ENCODE measurements at places on chromosomes 7 and 10. TPM values are rescaled to one million over a fixed set of nuclear protein-coding genes. Genes with fewer than 3 reads are reported as not detected.

- H3K27me3 ChIP-seq, result peaks cover 57% of the 10 kb centered on the region
- H3K4me3 ChIP-seq, result no peak overlapping the region
- no peak overlapping the region for H3K27ac ChIP-seq
- no peak for DNase-seq
- no peaks in the 10 kb centered on the region for H3K36me3 ChIP-seq
Observed at GRCh38 chr10:132970641-132971438, 28.5 kb upstream of the CFAP46 start.

The AKR1D1 gene
- not detected for total RNA-seq

DNA sequence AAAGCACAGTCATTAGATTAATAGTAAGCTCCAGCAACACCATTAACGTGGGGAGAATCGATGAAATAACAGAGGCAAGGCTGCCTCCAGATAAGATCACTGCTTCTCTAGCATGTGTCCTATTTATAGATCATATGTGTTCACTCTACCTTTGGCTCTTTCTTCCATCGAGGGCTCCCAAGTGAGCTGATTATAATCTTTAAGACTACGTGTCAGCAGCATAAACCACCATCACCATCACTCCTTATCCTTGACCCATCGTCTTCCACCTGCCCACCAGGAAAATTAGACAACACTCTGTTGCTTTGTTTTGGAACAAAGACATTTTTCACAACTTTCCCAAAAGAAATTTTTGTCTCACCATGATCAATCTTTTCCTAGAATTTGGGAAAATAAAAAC, 71.2 kb upstream of the CARD11 start:
- H3K36me3 ChIP-seq, result no peaks in the 10 kb centered on the region
- no peaks in the 10 kb centered on the region for H3K4me1 ChIP-seq
- no peak overlapping the region for H3K4me3 ChIP-seq
- DNase-seq, result no peak
- no peak overlapping the region for H3K27ac ChIP-seq
- peaks cover 12% of the 10 kb centered on the region for H3K27me3 ChIP-seq

- H3K36me3 ChIP-seq, result no peaks in the 10 kb centered on the region
- no peak overlapping the region for H3K4me3 ChIP-seq
- H3K4me1 ChIP-seq, result no peaks in the 10 kb centered on the region
Observed at GRCh38 chr10:112395809-112396530, 22.1 kb downstream of the ACSL5 start.

The NKX6-2 gene
- not detected for total RNA-seq

The PCGF5 gene
- 17.7 TPM for total RNA-seq

DNA sequence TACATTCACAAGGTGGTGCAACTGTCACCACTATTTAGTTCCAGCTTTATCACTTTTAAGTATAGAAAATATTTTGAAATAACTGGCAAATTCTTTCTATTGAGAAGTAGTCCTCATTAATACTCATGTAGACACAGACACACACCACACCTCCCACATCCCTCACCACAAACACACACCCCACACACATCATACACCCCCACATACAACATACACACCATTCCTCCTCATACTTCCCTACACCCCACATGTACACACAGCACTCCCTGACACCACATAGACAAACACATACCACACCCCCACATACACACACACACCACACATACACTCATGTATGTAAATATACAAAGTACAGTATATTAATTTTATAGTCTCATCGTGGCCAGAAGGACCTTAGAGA, 178.8 kb downstream of the LRMDA start:
- H3K4me3 ChIP-seq, result no peak overlapping the region
- no peaks in the 10 kb centered on the region for H3K36me3 ChIP-seq
- no peak overlapping the region for H3K27ac ChIP-seq
- no peaks in the 10 kb centered on the region for H3K4me1 ChIP-seq
- H3K27me3 ChIP-seq, result peaks cover 46% of the 10 kb centered on the region

DNA sequence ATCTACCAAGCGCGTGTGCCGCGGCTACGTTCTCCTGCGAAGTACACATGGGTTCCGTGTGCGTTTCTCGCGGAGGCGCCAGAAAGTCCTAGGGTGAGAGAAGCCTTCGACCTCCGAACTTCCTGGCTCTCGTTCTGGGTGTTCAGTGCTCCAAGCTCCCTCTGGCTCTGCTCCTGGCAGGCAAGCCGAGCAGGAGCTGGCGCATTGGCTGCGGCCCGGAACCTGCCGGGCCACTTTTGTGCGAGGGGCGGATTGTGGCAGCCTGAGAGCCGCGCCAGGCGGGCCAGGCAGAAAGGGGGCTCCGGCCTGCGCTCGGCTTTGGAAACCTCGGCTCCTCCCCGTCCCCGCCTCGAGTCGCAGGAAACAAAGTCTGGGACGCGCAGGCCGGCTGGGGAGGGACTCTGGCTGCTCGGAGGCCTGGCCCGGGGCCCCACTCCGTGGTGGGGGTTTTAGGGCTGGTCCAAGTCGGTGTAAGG, 9.6 kb downstream of the EMX2 start:
- no peak overlapping the region for H3K4me3 ChIP-seq
- H3K4me1 ChIP-seq, result no peaks in the 10 kb centered on the region
- no peak overlapping the region for H3K27ac ChIP-seq
- H3K36me3 ChIP-seq, result no peaks in the 10 kb centered on the region
- H3K27me3 ChIP-seq, result peaks cover 98% of the 10 kb centered on the region

DNA sequence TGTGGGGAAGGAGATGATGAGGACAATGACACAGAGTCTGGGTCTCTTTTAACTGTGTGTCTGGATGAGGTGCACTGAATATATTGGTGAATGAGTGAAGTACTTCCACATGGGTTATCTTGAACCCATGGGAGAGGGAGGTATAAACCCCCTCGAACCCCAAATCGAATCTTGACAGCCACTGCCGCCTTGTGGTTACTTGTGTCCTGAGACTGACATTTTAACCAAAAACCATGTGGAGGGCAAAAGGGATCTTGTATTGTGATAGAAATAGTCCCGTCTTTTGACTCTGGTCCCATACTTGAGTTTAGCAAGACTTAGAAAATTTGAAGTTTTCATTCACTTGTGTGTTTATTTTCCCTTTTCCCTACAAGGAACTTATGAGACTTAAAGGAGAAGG, 283.3 kb downstream of the PHTF2 start:
- H3K4me3 ChIP-seq, result no peak overlapping the region
- no peaks in the 10 kb centered on the region for H3K36me3 ChIP-seq
- peak; percentile 13 for DNase-seq
- peaks cover 5% of the 10 kb centered on the region for H3K27me3 ChIP-seq
- no peak overlapping the region for H3K27ac ChIP-seq
- H3K4me1 ChIP-seq, result no peaks in the 10 kb centered on the region

GRCh38 chr10:125016123-125016522, 74.2 kb downstream of the ZRANB1 start:
- H3K36me3 ChIP-seq, result no peaks in the 10 kb centered on the region
- H3K4me3 ChIP-seq, result no peak overlapping the region
- H3K4me1 ChIP-seq, result peaks cover 26% of the 10 kb centered on the region
- H3K27me3 ChIP-seq, result no peaks in the 10 kb centered on the region
- no peak for DNase-seq

The TRIM74 gene
- 0.31 TPM for total RNA-seq

GRCh38 chr7:15854841-15855524, 168.5 kb upstream of the MEOX2 start:
- H3K4me1 ChIP-seq, result peaks cover 35% of the 10 kb centered on the region
- no peaks in the 10 kb centered on the region for H3K36me3 ChIP-seq
- no peak overlapping the region for H3K4me3 ChIP-seq
- no peak for DNase-seq

GRCh38 chr10:6580279-6581029, 378 bp upstream of the PRKCQ start:
- H3K27ac ChIP-seq, result no peak overlapping the region
- H3K36me3 ChIP-seq, result no peaks in the 10 kb centered on the region
- peak overlapping the region; percentile 47 for H3K4me3 ChIP-seq
- peaks cover 97% of the 10 kb centered on the region for H3K27me3 ChIP-seq

The CPA4 gene
- not detected for total RNA-seq

DNA sequence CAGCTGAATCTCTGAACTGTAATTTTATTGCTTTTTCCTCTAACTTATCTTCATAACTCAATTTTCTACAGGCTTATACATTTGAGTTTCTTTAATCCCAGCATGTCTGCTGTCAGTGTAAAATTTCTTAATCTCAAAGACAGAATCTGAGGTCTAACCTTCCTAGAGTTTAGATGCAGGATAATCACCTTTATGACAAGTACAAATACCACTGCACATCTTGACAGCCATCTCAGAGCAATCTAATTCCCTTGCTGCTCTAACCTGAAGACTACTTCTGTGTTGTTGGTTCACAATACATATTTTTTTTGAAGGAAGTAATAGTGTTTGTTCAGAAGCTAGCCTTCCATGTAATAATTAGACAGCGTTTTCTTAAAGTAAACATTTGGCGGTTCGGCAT, 424.2 kb upstream of the ZWINT start:
- no peaks in the 10 kb centered on the region for H3K36me3 ChIP-seq
- no peak overlapping the region for H3K4me3 ChIP-seq
- no peak for DNase-seq

The CALHM3 gene
- total RNA-seq, result not detected

The FAM107B gene
- 66.1 TPM for total RNA-seq

GRCh38 chr10:5608608-5609220, 57.7 kb downstream of the ASB13 start:
- H3K4me3 ChIP-seq, result no peak overlapping the region
- no peaks in the 10 kb centered on the region for H3K36me3 ChIP-seq
- DNase-seq, result no peak
- H3K4me1 ChIP-seq, result no peaks in the 10 kb centered on the region
- H3K27me3 ChIP-seq, result no peaks in the 10 kb centered on the region

DNA sequence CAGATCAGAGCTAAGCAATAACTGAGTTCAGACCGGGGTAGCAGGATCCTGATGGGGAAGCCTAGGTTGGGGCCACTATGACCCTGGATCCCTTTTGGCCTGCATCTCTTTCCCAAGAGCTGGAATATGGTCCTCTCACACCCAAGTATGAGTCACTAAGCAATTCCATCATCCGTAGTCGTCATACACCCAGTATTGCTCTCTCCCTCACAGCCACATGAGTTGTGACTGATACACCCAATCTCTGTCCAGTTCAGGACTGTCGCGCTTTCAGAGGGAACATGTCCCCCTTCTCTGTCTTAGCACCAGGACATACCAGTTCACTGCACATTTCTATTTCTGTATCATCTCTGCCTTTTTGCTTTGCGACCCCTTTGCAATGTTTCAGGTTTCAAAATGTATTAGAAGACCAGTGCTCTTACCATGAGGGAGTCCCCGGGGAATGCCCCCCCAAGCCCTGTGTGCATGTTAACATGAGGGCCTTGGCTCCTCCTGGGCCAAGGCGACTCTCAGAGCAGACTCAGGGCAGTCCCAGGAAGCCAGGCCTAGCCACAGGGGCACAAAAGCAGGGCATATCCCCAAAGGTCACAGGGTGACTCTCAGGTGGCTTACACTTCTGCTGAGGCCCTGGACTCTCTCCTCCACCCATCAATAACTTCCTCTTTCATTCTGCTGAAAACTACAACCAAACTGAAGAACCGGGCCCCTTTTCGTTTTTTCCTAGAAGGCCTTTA, 75.3 kb upstream of the SAMD8 start:
- no peak overlapping the region for H3K27ac ChIP-seq
- DNase-seq, result no peak
- H3K36me3 ChIP-seq, result no peaks in the 10 kb centered on the region
- H3K4me1 ChIP-seq, result no peaks in the 10 kb centered on the region
